ENCODE measurements at places on chromosomes 6 and 20. TPM values are rescaled to one million over a fixed set of nuclear protein-coding genes. Genes with fewer than 3 reads are reported as not detected.

The ADGB gene
- not detected for total RNA-seq

DNA sequence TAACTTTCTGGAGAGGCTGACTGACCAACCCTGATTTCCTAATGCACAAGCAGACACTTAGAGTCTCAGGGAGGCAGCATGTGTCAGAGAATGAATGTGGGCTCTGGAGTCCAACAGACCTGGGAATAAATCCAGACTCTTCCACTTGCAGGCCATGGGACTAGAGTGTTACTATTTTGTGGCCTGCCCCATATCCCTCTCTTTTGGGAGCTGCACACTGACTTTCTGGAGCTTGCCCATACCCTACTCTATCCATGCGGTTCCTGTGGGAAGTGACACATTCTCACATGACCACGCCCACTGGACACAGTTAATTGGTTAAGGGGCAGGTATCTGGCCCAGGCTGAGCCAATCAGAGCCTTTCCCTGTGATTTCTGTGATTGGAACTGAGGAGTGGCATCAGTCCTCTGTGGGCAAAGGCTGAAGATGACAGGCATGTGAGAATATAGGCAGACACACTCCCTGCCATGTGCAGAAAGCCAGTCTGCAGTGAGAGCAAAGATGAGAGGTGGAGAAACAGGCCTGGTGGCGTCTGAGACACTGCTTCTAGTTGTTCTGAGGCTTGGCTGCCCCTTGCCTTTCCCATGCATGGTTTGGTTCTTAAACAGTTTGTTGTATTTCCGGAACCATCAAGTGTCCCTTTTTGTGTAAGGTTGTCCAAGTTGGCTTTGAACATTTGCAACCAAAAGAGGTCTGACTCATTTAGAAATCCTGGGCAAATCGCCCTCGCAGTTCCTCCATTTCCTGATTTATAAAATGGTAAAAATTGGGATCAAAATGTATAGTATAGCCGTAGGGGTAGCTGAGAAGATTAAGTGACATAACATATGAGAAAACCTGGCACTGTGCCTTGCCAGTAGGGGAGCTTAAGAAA is 125.6 kb downstream of the CDC5L start:
- no peak for DNase-seq
- no peaks in the 10 kb centered on the region for H3K27me3 ChIP-seq
- no peaks in the 10 kb centered on the region for H3K4me1 ChIP-seq
- H3K36me3 ChIP-seq, result no peaks in the 10 kb centered on the region
- peak overlapping the region; percentile 55 for H3K27ac ChIP-seq

GRCh38 chr6:68333442-68333841 is 301.6 kb upstream of the ADGRB3 start:
- H3K27me3 ChIP-seq, result no peaks in the 10 kb centered on the region
- no peak for DNase-seq
- H3K4me3 ChIP-seq, result no peak overlapping the region
- no peaks in the 10 kb centered on the region for H3K4me1 ChIP-seq
- H3K36me3 ChIP-seq, result no peaks in the 10 kb centered on the region

The FGD2 gene
- total RNA-seq, result 11.5 TPM

DNA sequence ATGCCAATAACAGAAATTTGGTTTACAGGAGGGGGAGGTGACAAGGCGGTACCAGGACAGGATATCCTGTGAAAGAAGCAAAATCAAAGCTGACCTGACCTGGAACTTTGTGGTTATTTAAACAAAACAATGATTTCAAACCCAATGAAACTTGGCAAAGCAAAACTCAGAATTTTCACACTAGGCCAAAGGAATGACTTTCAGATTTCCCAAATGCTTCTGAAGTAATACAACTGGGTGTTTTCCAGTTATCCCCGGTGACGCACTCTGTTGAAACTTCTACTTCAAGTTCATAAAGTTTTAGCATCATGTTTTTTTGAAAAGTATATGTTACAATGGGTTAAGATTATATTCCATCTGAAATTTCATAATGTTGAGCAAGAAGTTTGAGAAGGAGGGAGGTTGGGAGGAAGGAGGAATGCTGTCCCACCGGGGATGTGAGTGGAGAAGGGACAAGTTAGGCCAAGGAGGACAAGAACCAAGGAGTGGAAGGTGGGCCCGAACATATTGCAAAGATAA is 78.1 kb upstream of the TRAF3IP2 start:
- peak overlapping the region; percentile 95 for H3K27ac ChIP-seq
- no peaks in the 10 kb centered on the region for H3K36me3 ChIP-seq
- H3K4me1 ChIP-seq, result no peaks in the 10 kb centered on the region

GRCh38 chr6:33200219-33201146 is at the start of the genes RXRB and SLC39A7:
RXRB (minus strand) TSS chr6:33200665; CDS start chr6:33200476, 189 bp downstream.
SLC39A7 (plus strand) TSS chr6:33200867; CDS start chr6:33201246, 379 bp downstream.
- peak; percentile 100 for DNase-seq
- peak within 1 kb of the TSS; percentile 99 for H3K27ac ChIP-seq
- no peaks in the 10 kb centered on the region for H3K36me3 ChIP-seq
- no peaks in the 10 kb centered on the region for H3K27me3 ChIP-seq
- H3K4me1 ChIP-seq, result peaks cover 37% of the 10 kb centered on the region
- H3K4me3 ChIP-seq, result peak within 1 kb of the TSS; percentile 94

The SGK2 gene
- total RNA-seq, result 6.4 TPM

- no peak for DNase-seq
- no peaks in the 10 kb centered on the region for H3K27me3 ChIP-seq
- no peaks in the 10 kb centered on the region for H3K4me1 ChIP-seq
- no peak overlapping the region for H3K4me3 ChIP-seq
Observed at GRCh38 chr6:40054602-40055001, 120.3 kb upstream of the MOCS1 start.

DNA sequence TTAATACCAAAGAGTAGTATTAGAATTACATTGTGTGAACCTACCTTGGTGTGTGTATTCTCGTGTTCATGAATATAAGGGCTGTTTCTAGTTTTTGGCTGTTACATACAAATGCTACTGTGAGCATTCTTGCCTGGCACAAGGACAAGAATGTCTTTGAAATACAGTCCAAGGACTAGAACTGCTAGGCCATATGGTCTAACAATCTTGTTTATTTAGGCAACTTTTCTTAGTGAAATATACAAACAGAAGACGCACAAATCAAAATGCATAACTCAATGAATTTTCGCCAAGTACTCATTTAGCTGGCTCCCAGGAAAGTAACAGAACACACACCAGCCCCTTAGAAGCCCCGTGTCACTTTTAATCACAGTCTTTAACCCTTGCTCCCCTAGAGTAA is 28.5 kb downstream of the KDM1B start:
- H3K4me3 ChIP-seq, result no peak overlapping the region
- H3K27me3 ChIP-seq, result no peaks in the 10 kb centered on the region
- H3K4me1 ChIP-seq, result no peaks in the 10 kb centered on the region
- no peak for DNase-seq

DNA sequence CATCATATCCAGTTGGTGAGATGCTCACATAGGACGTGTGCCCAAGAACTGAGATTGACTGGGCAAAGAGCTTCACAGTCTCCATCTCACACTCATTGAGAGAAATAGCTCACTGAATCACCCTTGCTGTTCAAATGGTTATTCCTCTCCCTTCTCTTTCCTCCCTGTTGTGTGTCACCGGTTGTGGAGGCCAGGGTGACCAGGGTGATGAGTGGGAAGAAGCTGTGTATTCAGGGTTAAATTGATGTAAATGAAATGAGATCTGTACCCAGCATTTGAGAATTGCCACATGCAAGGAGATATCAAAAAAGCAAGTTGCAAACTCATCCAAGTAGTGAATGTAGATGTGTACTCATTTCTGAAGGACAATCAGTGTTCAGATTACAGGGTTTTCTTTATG is 36.6 kb upstream of the VAPB start:
- no peaks in the 10 kb centered on the region for H3K36me3 ChIP-seq
- no peak overlapping the region for H3K4me3 ChIP-seq
- no peak overlapping the region for H3K27ac ChIP-seq
- no peaks in the 10 kb centered on the region for H3K4me1 ChIP-seq
- no peaks in the 10 kb centered on the region for H3K27me3 ChIP-seq

DNA sequence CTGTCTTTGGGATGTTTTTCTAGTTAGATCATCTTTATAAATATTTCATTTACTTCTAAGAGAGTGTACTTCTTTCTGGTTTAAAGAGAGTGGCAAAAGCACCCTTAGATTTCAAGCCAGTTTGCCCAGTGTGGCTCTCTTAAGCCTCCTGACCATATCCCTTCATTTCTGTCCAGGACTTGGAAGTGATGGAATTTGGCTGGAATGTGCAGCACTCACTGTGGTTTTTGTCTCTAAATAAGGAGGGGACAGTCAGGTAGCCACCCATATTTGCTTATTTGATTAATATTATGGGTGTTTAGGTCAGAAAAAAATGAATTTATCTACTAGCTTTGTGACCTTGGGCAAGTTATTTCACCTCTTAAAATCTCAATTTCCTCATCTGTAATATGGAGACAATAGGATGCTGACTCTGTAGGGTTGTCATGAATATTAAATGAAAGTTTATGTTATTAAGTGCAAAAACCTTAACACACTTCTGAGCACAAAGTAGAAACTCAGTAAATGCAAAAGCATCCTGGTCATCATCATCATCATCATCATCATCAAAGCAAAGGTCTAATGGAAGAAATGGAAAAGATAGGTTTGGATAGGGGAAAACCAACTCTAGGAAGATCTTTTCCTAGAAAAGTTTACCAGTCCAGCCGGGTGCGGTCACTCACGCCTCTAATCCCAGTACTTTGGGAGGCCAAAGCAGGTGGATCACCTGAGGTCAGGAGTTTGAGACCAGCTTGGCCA is 3.1 kb downstream of the CRYBG1 start:
- H3K4me3 ChIP-seq, result no peak overlapping the region
- no peaks in the 10 kb centered on the region for H3K27me3 ChIP-seq
- no peak for DNase-seq
- H3K36me3 ChIP-seq, result no peaks in the 10 kb centered on the region

The UNC5CL gene
- total RNA-seq, result 1.1 TPM

- no peaks in the 10 kb centered on the region for H3K4me1 ChIP-seq
- H3K36me3 ChIP-seq, result no peaks in the 10 kb centered on the region
- no peak for DNase-seq
- H3K27me3 ChIP-seq, result peaks cover 7% of the 10 kb centered on the region
Observed at GRCh38 chr20:62616728-62617621, 25.3 kb upstream of the SLCO4A1 start.

GRCh38 chr20:31829731-31830130 is 10.6 kb downstream of the MYLK2 start:
- H3K27me3 ChIP-seq, result no peaks in the 10 kb centered on the region
- H3K4me3 ChIP-seq, result no peak overlapping the region
- H3K27ac ChIP-seq, result no peak overlapping the region
- DNase-seq, result no peak

The CYP39A1 gene
- total RNA-seq, result 1.6 TPM

The HLA-DQA1 gene
- total RNA-seq, result 19.2 TPM

DNA sequence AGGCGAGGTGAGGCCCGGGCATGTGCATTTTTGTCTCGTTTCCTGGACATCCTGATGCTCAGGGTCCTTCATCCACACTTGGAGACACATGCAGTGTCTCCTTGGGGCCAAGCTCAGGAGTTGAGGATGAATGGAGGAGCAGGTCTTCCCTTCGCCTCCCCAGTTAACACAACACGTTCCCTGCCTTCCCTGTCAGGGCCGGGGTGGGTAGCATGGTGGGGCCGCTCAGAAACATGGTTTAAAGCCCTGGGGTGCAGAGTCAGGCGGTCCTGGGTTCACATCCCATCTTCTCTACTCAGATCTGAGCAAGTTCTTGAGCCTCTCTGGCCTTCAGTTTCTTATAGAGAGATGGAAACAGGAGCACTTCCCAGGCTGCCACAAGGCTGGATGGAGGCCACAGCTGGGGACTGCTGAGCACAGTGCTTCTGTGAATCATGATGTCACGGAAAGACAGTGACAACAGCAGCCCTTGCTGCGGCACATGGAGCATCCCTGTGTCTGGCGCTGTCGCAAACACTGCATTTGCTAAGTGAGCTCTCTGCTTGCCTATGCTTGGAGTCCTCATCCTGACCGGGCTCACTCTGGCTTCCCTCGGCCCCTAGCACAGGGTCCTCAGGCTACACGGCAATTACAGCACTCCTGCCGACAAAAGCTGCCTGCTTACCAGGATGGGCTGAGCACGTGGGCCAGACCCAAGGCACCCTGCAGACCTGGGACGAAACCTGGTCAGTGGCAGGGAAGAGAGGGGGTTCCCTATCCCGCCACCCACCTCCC is 45.6 kb upstream of the STX16 start:
- no peak overlapping the region for H3K4me3 ChIP-seq
- DNase-seq, result no peak
- H3K4me1 ChIP-seq, result peaks cover 6% of the 10 kb centered on the region
- no peak overlapping the region for H3K27ac ChIP-seq

- peak overlapping the region; percentile 37 for H3K4me3 ChIP-seq
- peaks cover 8% of the 10 kb centered on the region for H3K4me1 ChIP-seq
- no peak overlapping the region for H3K27ac ChIP-seq
- peaks cover 31% of the 10 kb centered on the region for H3K27me3 ChIP-seq
- H3K36me3 ChIP-seq, result no peaks in the 10 kb centered on the region
Observed at GRCh38 chr6:72620871-72621290, 983 bp upstream of the KCNQ5 start.

DNA sequence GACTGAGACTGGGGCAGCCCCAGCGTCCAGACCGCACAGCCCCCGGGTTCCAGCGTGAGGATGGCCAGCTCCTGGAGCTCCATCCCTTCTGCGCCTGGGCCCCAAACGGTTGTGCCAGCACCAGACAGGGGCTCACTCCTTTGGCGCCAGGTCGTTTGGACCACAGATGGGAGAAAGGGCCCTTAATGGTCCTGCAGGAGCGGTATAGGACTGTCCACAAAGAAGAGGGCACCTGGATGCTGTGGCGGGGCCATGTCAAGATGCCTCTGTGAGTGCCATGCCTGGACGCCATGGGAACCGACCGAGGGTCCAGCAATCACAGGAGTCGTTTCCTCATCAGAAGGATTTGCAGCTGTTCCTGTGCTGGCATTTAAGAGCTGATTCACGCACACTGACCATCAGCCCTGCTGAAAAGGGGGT is 82.7 kb downstream of the DLL1 start:
- peaks cover 11% of the 10 kb centered on the region for H3K27me3 ChIP-seq
- no peak overlapping the region for H3K27ac ChIP-seq
- no peak overlapping the region for H3K4me3 ChIP-seq

- DNase-seq, result no peak
- H3K27me3 ChIP-seq, result no peaks in the 10 kb centered on the region
- H3K36me3 ChIP-seq, result no peaks in the 10 kb centered on the region
- H3K27ac ChIP-seq, result no peak overlapping the region
- H3K4me1 ChIP-seq, result no peaks in the 10 kb centered on the region
- no peak overlapping the region for H3K4me3 ChIP-seq
Observed at GRCh38 chr6:147712841-147713240, 204.4 kb downstream of the SAMD5 start.

- H3K27ac ChIP-seq, result no peak overlapping the region
- H3K36me3 ChIP-seq, result no peaks in the 10 kb centered on the region
- H3K4me3 ChIP-seq, result no peak overlapping the region
- H3K27me3 ChIP-seq, result no peaks in the 10 kb centered on the region
Observed at GRCh38 chr6:6648692-6649343, 60.3 kb downstream of the LY86 start.
